ENCODE measurements at places on chromosomes 3 and 15. TPM values are rescaled to one million over a fixed set of nuclear protein-coding genes. Genes with fewer than 3 reads are reported as not detected.
A peak's percentile ranks its signal among the peaks of the same experiment; 100 is the strongest.

DNA sequence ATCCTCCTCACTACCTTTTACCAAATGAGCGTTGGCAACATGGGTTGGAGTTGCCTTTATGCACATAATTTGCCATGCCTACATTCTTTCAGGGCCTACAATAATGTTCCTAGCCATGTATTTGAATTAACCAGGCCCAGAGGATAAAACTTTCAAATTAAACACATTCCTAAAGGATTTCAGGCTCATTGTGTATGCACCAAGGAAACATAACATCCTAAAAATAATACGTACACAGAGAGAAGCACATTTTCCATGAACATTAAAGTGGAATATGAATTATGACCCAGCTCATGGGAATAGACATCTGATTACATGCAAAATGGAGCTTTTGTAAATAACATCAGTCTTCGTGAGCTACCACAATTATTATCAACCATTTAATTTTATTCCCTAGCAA lies 203.3 kb downstream of the RORA start:
- DNase-seq, result no peak

NR2E3 gene
- under 0.01 TPM for total RNA-seq

GRCh38 chr3:71183549-71183948 lies 400.0 kb downstream of the FOXP1 start:
- no peak for DNase-seq

KIF15 gene
- total RNA-seq, result 1.8 TPM

C3orf22 gene
- total RNA-seq, result not detected

TYRO3 gene
- 6.2 TPM for total RNA-seq

DNA sequence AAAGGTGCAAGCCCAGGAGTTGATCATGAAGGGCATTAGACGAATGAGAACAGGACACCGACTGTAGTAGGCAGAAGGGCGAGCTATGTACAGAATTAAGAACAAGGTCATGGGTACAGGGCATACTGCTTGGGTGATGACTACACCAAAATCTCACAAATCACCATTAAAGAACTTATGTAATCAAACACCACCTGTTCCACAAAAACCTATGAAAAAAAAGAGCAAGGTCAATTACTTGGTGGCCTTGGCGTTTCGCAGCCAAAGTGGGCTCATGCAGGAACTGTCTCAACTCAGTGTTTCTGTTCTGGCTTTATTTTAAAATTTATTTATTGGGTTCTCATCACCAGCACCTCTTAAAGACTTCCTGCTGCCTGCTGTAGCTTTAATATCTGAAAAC lies 2.1 kb downstream of the KAT2B start:
- DNase-seq, result no peak

DNA sequence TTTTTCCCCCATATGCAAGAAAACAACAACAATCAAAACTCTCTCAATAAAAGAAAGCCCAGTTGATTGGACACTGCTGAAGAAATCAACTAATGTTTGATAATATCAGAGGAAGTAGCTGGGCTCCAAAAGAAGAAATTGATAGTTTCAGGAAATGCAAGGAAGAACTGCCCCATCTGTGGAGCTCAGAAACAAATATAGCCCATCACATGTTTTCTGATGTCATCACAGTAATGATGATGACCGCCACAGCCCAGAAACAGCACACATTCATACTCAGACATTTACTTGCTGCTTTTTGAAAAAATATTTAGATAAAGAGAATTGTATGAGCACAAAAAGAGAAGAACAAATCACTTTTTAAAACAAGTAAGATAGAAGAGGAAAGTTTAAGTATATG lies 67.6 kb downstream of the GOLIM4 start:
- DNase-seq, result no peak

GRCh38 chr15:75844629-75845335 lies 1.5 kb downstream of the UBE2Q2 start:
- peak; percentile 78 for DNase-seq

DNA sequence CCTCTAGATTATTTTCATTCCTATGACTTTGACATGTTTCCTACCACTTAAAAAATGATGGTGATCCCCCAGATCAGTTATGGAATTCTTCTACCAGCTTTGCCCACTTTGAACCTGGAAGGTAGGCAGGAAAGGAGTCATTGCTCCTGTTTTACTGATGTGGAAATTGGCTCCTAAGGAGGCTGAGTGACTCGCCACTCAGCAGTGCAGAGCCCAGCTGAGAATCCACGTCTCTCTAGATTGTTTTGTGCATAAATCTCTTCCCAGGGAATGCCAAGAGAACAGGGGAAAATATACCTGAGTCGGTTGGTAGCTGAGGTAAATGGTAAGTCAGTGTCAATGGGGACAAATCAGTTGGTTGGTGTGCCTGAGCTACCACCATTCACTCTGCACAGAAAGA lies 4.7 kb downstream of the LTF start:
- no peak for DNase-seq

DNA sequence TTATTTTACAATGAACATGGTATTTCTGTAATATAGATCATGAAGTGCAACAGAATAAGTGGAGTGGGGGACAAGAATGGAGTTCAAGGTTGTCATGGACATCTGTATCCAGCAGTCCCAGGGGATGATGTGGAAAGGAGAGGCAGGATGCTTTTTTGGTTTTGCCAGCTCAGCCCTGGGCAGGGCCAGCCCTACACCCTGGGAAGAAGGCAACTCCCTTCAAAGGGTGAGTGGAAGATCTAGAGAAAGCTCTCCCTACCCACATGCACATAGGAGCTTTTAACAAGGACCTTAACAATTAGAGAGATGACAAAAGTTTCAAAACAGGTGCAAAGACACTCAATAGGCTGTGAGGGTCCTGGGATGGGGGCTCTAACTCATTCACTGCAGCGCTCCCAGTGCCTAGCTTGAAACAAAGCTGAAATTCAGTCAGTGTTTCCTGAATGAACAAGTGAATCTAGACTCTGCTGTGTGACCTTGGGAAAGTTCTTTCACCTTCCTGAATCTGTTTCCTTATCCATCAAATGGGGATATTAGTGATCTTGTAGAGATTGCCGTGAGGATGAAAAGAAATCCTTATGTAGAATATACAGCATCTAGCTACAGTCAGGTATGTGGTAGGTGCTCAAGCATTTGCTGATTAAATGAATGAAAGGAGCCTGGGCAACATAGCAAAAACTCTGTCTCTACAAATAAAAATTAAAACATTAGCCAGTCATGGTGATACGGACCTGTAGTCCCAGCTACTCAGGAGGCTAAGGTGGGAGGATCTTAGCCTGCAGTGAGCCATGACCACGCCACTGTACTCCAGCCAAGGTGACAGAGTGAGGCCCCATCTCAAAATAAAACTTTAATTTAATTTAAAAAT lies 14.3 kb downstream of the BHLHE40 start:
- no peak for DNase-seq

DNA sequence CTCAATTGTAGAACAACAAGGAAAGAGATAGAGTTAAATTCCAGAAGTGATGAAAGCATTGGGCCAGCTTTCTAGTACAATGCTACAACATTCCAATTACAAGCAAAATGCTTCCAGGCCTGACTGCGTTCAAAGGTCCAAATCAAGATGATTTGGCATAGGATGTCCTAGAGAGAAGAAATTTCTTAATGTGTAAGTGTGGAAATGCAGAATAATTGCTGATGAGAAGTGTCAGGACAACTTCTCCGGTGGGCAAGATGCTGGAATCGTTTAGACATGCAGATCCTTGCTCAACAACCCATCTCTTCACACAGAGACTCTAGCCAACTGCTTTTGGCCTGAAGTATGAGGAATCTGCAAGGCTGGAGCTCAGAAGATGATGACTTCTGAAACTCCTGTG lies 71.1 kb upstream of the PDZRN3 start:
- DNase-seq, result no peak

DNAH12 gene
- under 0.01 TPM for total RNA-seq

GPR149 gene
- not detected for total RNA-seq

LMOD3 gene
- total RNA-seq, result not detected

- peak; percentile 94 for DNase-seq
Observed at GRCh38 chr3:123286308-123287023, 84.7 kb downstream of the SEC22A start.

MCF2L2 gene
- under 0.01 TPM for total RNA-seq

CHL1 gene
- total RNA-seq, result 3.6 TPM

GADL1 gene
- not detected for total RNA-seq

DNA sequence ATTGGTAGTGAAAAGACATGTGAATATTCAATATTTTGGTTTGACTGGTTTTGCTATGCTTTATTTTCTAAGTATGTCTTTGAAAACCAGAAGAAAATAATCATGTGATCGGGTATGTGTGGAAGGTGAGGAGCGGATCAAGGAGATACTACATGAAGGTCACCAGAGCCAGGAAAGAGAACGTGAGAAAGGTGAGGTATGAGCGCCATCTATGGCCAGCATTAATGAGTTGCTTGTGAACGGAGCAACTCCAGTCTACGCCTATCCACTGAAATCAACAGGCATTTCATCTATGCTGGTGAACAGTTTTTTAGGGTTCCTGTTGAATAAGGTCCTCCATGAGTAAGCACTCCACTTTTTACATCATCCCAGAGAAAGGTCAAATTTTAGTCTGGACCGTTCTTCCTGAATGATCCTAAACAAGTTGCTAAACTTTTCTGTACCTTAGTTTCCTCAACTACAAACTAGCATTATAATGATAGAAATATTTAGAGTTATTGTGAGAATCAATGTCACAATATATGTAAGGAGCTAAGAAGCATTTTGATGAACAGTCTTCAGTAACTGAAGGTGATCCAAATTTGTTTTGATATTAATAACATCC lies 1435.2 kb upstream of the CADM2 start:
- DNase-seq, result no peak

DNA sequence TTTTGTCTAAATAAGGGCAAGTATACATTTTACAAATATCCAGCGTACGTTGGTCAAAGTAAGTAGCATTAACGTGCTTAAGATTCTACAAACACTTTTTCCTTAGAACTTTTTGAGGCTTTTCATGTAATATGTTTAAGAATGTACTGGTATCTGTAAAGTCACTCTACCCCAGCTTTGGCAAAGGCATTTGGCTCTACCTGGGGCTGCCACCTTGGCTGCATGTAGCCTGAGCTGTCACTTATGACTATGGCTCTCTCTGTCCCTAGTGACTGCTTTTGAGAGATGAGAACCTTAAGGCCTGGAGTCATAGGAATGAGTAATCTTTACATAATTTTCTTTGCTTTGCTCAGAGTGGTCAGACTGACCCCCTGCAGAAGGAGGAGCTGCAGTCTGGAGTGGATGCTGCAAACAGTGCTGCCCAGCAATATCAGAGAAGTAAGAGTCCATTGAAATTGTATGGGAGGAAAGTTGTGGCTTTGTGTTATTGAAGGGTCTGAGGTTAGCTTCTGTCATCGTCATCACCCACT lies 61.2 kb downstream of the IQGAP1 start:
- no peak for DNase-seq

FBXL2 gene
- total RNA-seq, result 23.6 TPM

DNA sequence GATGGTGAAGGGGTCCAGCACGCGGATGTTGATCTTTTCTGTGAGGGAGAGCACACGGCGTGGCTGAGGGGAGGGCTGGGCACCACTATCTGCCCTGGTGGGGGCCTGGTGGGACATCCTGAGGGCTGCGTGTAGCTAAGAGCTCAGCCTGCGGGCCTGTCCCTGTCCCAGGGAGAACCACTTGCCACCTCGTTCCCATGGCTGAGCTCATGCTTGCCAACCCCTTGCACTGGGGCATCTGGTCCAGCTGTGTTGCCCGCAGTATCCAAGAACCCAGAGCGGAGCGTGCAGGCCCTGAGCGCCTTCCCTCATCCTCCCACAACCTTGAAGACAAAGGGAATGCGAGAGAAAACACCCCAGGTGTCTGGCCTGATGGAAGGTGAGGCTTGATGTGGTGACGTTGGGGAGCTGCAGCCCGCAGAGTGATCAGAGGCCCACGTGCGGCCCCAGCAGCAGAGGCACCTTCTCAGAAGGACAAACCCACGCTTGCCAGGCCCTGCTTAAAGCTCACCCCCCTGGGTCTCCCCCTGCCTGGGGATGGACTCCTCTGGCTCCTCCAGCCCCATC lies 28.9 kb downstream of the TKT start:
- DNase-seq, result peak; percentile 67

GRCh38 chr3:155416500-155417118 lies 123.1 kb upstream of the STRIT1 start:
- DNase-seq, result peak; percentile 86

MRPS25 gene
- 14.4 TPM for total RNA-seq

DNA sequence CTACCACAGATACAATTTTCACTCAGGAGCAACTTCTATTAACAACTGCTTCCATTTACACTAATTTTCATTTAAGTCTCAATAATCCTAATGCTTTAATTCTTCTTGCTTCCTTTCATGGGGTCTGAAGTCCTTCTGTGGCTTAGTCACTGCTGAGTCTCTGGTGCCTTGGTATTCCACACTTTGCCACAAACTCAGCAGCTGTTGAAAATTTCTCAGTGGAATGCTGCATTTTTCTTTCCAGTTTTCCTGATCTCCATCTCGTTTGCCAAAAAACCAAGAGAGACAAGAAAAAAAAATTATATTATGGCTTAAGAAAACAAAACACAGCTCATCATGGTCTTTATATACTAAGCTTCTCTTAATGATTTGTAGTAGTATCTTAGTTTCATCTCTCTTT lies 269.2 kb upstream of the AZI2 start:
- DNase-seq, result no peak

GPR27 gene
- not detected for total RNA-seq

CRTAP gene
- total RNA-seq, result 360 TPM

DNA sequence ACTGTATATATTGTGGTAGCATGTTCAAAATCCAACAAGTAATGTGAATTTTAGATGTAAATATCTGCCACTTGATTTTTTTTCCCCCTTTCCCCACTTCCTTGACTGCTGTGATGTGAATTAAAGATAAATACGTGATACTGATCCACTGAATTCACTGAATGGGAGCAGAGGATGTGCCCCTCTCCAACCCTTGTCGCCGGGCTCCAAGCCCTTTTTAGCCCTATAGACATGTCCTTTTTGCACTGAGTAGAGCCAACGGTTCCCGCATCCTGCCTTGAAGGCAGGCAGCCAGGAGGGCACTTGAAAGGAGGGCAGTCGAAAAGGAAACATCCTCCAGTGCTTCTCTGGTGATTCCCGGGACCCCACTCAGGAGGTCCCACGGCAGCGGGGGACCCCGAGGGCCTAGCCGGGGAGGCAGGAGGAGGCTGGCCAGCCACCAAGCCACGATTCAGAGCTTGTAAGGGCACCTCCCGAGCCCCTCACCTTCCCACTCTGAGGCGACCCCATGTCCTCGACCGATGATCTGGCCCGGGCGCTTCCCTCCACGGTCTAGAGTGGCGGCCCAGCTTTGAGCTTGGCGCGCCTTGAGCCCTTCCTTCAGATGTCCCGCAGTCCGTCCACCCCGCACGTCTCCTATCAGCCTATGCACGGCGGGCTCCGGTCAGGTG lies 901 bp upstream of the MANF start:
- DNase-seq, result peak; percentile 94

CTDSPL2 gene
- total RNA-seq, result 75.3 TPM

HRH1 gene
- 12.4 TPM for total RNA-seq

- DNase-seq, result no peak
Observed at GRCh38 chr15:98216166-98216565, 255.7 kb downstream of the ARRDC4 start.

AGBL1 gene
- total RNA-seq, result not detected

DNA sequence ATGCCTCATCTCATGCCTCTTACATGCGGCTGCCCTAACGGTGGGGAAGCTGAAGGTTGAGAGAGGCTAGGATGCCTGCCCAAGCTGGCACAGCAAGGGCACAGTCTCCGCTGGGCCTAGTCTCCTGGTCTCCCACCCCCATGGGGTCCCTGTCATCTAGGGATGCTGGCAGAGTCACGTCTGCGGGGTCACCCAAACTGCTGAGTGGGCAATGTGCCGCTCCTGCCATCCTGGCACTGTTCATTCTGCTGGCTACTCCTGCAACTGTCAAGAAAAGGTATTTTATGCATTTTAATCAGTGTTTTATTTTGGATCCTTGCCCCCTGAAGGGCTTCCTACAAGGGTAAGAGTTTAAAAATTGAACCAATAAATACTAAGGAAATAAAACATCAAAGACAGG lies 12.8 kb downstream of the LINGO1 start:
- DNase-seq, result no peak

All from osteoblast (primary cell).